ENCODE measurements at places on chromosomes 3 and 15.

DNA sequence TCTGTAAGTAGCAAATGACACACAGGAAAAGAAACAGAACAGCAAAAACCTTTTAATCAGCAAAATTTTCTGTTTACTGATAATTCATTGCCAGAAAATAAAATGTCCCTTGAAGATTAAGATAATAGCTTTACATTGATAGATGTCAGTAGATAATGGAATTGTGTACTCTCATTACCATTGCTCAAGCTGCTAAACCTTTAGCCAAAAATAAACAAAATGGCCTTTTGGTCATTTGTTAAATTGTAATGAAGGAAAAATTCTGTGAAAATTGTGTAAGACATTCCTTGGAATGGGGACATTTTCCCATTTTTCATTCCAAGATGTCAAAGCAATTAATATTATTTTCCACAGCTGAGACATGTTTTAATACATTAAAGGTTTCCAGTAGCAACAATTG, 189.8 kb downstream of the PLOD2 start:
- no peak for DNase-seq

GRCh38 chr3:121529308-121529707, 16.5 kb downstream of the POLQ start:
- no peak for DNase-seq

DNA sequence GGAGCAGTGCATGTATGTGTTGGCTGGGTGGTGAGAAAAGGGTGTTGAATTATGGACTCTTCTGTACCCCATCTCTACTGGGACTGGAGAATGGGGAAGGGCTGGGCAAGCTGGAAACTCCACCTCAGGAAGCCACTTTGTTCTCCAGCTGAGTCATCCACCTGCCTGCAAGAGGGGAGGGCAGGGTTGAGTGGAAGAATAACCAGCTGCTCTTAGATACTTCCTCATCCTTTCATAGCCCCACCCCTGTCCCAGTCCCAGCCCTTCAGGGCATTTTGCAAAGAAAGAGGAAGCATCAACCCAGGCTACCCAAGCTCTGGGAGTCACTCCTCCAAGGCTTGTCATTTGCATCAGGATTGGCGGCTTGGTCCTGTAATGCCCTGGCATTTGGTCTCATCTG, 33.1 kb downstream of the RAB11A start:
- DNase-seq, result no peak

DNA sequence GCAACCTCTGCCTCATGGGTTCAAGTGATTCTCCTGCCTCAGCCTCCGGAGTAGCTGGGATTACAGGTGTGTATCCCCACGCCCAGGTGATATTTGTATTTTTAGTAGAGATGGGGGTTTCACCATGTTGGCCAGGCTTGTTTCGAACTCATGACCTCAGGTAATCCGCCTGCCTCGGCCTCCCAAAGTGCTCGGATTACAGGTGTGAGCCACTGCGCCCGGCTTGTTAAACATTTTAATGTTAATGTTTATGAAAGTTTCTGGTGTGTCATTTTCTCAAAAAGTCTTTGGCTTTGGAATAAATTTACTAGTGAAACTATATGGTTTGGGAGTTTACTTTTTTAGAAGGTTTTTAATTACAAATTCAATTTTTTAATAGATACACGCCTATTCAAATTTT, 698.8 kb downstream of the MECOM start:
- no peak for DNase-seq

- DNase-seq, result no peak
Observed at GRCh38 chr3:126158912-126159454, 21.4 kb downstream of the ALDH1L1 start.

- no peak for DNase-seq
Observed at GRCh38 chr15:70186152-70186551, 88.4 kb upstream of the TLE3 start.

Data from NCI-H1417 treated with DMSO at 0.1 percent for 48 hours (cell line).